ENCODE measurements at places on chromosomes 2 and 18.

DNA sequence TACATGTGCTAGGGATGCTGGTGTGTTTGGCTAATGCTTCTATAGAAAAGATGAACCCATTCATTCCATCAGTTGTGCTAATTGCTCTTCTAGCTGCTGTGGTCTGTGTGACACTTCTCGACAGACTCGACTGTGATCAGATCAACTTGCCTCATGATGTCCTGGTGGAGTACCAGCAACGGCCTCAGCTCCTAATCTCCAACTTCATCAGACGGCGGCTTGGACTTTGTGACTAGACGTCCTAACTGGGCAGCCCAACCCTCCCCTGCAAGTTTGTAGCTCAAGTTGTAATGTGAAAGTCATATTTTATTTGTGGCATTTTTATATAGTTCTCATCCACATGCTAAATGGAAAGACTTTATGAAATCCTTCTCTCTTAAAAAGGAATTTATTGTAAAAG lies 33.0 kb downstream of the UPP2 start:
- no peak for DNase-seq

DNA sequence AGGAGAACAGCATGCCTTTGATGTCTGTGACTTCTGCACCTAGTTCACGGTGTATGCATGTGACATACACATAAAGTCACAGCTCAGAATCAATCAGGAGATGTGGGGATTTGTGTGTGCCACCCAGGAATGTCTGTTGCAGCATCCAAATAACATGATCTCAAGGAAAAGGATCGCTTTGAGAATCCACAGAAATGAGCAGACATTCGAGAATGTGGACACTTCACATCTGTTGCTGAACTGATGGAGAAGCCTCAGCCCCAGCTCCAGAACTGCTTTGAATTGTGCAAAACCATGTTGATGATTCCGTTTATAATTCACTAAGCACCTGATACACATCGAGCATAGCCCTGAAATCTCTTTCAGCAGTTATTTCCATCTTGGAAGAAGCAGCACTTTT lies 208.6 kb downstream of the CMPK2 start:
- no peak for DNase-seq

DNA sequence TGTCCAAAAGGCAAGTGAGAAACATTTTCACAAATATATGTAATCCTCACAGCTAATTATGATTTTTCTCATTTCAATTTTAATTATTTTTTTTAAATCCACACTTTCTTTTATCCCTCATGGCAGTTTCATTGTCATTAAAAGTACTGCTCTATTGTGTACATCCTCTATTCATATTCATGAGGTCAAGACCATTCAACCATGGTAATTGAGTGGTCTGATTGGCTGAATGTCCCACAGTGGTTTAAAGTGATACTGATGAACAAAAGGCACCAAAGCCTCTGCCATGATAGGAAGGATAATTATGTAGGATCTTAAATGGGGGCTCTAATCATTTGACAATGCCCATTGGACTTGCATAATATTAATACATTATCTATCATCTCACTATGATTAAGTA lies 108.4 kb upstream of the EPHA4 start:
- DNase-seq = no peak

GRCh38 chr18:24027156-24027827 lies 12.7 kb downstream of the TTC39C start:
- no peak for DNase-seq

DNA sequence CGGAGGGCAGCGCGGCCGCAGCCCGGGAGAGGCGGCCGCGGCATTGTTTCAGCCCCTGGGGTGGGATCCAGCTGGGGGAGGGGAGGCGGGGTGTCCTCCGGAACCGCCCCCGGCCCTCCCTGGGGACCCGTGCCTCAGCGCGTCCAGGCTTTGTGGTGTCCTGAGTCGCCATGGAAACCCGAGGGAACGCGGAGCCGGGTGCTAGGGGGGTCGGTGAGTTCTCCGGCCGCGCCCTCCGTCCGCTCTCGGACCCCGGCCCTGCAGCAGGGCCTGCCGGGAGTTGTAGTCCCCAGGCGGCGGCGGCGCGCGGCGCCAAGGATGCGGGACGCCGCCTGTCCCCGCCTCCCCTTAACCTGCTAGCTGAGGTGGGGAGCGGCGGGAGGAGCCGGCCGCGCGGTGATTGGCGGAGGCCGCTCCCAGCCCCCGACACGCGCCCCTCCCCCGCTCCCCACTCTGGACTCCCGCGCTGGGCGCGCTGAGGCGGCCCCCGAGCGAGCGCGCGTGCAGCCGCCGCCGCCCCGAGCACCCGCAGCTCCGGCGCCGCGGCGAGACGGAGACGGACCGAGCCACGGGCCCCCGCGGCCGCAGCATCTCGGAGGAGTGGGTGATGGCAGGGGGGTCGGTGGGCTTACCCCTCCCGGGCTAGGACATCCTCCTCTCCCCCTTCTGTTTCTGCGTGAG lies at the start of gene DPYSL5:
TSS of gene DPYSL5 (plus strand) at position 478 of the 681 bp plus-strand sequence. CDS start 50,368 bp downstream, outside the sequence.
- DNase-seq = no peak

All from suprapubic skin (tissue), 4 donors.